ENCODE measurements at places on chromosomes 1 and 21.

DNA sequence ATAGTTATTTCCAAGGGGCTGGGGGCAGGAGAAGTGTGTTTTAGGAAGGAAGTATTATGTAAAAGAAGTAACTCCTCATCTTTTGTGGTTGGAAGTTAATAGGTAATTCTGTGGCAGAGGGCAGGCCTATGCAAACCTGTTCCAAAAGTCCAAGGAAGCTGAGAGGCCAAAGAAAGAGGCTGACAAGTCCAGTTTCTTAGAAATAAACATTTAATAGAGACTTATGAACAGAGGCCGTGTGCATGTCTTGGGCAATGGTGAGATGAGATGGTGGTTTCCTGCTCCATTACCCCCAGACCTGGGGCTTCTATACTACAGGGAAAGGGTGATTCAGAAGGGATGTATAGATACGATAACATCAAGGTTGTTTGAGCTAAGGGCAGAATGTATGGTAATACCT lies 7.6 kb upstream of the CA14 start:
- DNase-seq = no peak

- no peak for DNase-seq
These were observed 495.7 kb downstream of the KIF26B start for GRCh38 chr1:245650441-245650960.

DNA sequence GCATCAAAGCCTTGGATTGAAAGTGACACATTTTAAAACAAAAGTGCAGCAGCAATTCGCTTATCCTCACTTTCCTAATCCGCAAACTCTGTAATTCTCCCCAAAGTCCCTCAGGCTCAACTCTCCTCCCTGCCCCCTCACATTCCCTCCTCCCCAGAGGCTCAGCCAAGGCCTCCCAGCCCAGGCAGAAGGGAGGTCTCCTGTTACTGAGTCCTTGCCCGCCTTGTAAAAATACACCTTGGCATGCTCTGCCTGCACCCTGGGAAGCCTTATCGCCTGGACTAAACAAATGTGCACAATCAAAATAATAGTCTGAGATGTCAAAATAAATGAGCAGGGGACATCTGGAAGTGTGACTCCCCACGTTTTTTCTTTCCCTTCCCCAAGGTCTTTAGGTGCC lies 109.7 kb downstream of the PLXNA2 start:
- DNase-seq = no peak

GRCh38 chr1:207755846-207756693 lies 4.2 kb downstream of the CD46 start:
- no peak for DNase-seq
